ENCODE measurements at places on chromosomes 2 and 18.

- DNase-seq = no peak
Measured at GRCh38 chr2:212330263-212330662, 208.3 kb downstream of the ERBB4 start.

GRCh38 chr18:10379522-10379921, 74.9 kb upstream of the APCDD1 start:
- no peak for DNase-seq

- DNase-seq = no peak
Measured at GRCh38 chr18:48939205-48940097, 11.3 kb downstream of the SMAD7 start.

DNA sequence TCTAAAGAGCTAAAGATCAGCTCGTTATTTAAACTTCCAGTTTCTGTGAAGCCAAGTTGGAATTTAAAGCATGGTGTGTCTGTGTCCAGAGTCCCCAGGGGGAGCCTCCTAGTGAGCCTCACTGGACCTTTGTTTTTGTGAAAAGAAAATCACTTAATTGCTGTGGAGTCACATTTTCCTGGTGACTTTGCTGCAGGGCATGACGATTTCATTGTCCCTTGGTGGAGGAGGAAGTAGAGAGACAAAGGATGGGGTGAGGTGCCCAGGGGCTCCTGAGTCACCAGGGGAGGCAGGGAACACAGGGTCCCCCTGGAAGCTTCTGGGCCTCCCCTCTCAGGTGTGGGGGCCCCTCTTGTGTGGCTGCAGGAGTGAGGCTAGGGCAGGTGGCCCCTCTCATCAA, 19.7 kb downstream of the ATP6V1C2 start:
- DNase-seq = no peak

DNA sequence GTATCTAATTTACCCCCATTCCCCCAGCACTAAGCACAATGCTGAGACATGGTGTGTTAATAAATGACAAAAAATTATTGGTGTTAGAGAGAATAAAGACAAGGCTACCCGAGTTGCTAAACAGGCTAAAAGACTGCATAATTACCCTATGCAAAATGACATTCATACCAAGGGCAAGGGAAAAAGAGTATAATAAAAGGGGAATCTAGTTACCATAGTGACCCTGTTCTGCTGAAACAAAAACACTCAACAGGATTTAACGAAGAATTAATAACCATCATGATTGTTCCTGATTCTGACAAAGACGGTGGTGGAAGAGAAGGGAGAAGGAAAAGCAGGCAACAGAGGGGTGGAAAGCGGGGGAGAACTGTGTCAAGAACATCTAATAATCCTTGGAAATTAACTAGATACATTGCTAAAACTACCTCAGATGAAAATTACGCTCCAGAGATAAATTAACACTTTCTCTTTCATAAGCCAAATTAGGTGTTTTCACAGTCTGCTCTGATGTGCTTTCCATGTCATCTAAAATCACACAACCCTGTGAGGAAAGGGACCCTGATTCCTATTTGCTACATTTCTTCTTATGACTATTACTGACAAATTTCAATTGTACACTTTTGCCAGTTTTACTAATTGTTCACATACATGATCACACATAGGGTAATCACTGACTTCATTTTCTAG, 25.5 kb downstream of the TTR start:
- DNase-seq = no peak

DNA sequence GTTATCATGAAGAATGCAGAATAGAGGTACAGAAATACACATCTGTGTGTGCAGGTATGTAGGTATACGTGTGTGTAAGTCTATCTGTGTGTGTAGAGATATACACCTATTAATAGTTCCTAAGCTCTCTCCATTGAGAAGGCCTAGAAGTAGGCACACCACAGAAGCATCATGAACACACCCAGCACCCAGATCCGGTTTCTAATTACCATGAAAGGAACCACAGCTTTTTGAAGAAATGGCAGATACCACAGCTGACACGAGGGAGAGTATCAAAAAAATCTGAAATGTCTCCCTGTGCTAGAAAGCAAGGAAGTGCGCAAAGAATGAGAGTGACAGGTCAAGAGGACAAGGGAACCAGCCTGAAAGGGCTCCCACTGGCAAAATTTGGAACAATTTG, 27.7 kb upstream of the AP1S3 start:
- DNase-seq = peak; percentile 58

GRCh38 chr2:121638333-121638732, 10.9 kb downstream of the CLASP1 start:
- DNase-seq = no peak

DNA sequence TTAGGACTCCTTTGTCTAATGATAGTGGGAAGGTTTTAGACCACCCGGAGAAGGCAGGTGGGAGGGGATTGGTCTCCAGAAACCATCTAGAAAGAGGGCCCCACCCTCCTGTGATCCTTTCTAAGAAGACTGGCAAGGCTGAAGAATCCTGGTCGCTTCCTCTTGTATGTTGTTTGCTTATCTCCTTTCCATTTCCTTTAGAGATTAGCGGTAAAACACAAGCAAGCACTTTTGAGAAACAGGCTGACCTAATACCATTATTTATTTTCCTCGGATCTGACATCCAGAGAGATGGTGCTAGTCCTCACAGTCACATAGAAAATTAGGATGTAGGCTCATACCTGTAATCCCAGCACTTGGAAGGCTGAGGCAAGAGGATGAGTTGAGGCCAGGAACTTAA, 45.2 kb upstream of the SPRED2 start:
- DNase-seq = no peak

- DNase-seq = no peak
Measured at GRCh38 chr2:113768770-113769169, 12.3 kb upstream of the SLC35F5 start.

- no peak for DNase-seq
Measured at GRCh38 chr2:62178741-62179271, 17.1 kb upstream of the B3GNT2 start.

DNA sequence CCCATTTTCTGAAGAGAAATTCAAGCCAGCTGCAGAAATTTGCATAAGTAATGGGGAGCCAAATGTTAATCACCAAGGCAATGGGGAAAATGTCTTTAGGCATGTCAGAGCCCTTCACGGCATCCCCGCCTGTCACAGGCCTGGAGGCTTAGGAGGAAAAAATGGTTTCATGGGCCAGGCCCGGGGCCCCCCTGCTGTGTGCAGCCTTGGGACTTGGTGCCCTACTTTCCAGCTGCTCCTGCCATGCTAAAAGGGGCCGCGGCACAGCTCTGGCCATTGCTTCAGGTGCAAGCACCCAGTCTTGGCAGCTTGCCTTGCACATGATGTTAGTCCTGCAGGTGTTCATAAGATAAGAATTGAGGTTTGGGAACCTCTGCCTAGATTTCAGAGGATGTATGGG, 1235.7 kb downstream of the DPP10 start:
- no peak for DNase-seq

DNA sequence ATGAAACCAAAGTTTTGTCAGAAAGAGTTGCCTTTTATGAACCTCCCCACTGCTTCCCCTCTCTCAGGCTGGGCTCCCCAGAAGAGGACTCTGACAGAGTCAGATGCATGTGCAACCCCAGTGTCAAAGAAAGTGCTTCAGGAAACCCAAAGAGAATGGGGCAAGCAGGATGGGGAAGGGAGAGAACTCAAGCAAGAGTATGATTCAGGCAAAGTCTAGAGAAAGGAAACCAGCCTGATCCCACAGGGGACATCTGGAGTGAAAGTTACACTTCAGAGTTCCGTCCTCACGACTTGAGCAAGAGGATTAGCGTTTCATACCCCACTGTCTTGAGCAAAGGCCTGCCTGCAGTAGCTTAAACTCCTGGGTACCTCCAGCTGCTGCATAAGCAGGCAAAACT, 51.8 kb upstream of the EPC2 start:
- DNase-seq = no peak

- no peak for DNase-seq
Measured at GRCh38 chr2:102109016-102109415, 33.5 kb upstream of the IL1R1 start.

GRCh38 chr2:217049422-217049821, 189.6 kb upstream of the TNP1 start:
- no peak for DNase-seq

GRCh38 chr2:190318931-190319554, 583 bp downstream of the HIBCH start:
- DNase-seq = no peak

GRCh38 chr2:28822036-28822435, 11.4 kb downstream of the SPDYA start:
- no peak for DNase-seq

- DNase-seq = no peak
Measured at GRCh38 chr2:24915175-24915574, 4.9 kb downstream of the ADCY3 start.

DNA sequence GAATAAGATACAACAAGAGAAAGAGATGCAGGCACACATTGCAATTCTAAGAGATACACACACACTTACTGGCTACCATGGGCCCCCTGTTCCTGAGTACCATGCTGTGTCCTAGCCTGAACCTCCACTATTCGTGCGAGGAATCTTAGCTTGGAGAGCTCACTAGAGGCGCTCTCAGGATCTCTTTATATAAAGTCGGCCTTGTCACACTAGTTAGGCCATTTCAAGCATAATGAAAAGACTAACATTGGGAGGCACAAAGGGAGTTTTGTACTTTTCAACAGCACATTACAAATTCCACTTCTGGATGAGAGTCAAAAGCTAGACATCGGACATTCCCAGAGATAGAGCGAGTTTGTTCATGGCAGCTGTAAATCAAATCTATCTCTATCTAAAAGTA, 365.2 kb downstream of the DSEL start:
- DNase-seq = no peak

- no peak for DNase-seq
Measured at GRCh38 chr18:51610481-51610880, 413.0 kb upstream of the MEX3C start.

DNA sequence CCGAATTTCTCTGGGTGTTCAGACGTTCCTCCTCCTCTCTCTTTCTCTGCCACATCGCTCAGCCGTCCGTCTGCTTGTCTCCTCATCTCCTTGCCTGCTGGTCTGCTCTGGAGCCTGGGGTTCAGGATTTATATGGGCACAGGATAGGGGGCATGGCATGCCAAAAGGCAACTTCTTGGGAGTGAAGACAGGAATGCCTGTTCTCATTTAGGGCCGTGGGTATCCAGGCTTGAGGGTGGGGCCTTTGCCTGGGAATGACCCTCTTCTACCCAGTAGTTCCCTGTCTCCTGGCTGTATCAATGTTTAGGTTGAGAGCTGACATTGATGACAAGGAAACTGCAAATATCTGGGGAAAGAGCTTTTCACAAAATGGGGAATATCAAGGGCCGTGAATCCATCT, 98.0 kb downstream of the HRH4 start:
- no peak for DNase-seq

Data from CD4-positive, alpha-beta T cell treated with Interleukin-6 at 100 ng/mL for 8 hours (primary cell).